ENCODE measurements at places on chromosomes 3 and 15. TPM values are rescaled to one million over a fixed set of nuclear protein-coding genes. Genes with fewer than 3 reads are reported as not detected.

The CCDC32 gene
- total RNA-seq = 14.3 TPM

The RFX7 gene
- total RNA-seq = 2.6 TPM

The POC1A gene
- 8.6 TPM for total RNA-seq

The TRA2B gene
- 408 TPM for total RNA-seq

The CAPN3 gene
- 0.06 TPM for total RNA-seq

The ERICH6 gene
- total RNA-seq = not detected

The WWTR1 gene
- total RNA-seq = 34.3 TPM

The SHC4 gene
- 0.24 TPM for total RNA-seq

The IL1RAP gene
- 11.8 TPM for total RNA-seq

The PLCB2 gene
- total RNA-seq = 1.3 TPM

The EPHB1 gene
- total RNA-seq = 2.5 TPM

The SNURF gene
- 1.7 TPM for total RNA-seq

The STRIT1 gene
- total RNA-seq = not detected

The PRR23B gene
- total RNA-seq = not detected

The IL5RA gene
- 0.80 TPM for total RNA-seq

The SIDT1 gene
- total RNA-seq = 0.11 TPM

The CDCP1 gene
- 12.9 TPM for total RNA-seq

The SLC22A13 gene
- 0.91 TPM for total RNA-seq

The ATP10A gene
- 7.5 TPM for total RNA-seq

The SKOR1 gene
- not detected for total RNA-seq
